ENCODE measurements at places on chromosomes 7 and 10.

DNA sequence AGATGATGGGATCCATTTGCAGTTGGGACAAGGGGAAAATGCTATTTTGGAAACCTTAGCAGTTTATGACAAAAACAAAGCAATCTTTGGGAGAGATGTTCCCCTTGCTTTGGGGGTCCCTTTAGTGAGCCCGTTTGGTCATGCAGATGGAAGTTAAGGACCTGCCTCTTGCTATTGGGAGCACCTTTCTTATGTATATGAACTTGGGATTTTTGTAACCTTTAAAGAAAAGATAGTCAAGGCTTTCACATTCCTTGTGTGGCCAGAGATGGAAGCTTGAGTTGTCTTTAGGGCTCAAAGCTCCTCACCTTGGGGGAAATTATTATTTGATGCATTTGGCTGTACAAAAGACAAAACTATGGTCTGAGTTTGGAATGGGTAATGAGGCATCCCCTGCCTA is 179.0 kb upstream of the PLPP4 start:
- DNase-seq, result no peak

GRCh38 chr7:156497776-156498509 is 142.6 kb upstream of the RNF32 start:
- DNase-seq, result no peak

- no peak for DNase-seq
These were observed 16.3 kb upstream of the MYL7 start for GRCh38 chr7:44157116-44158080.

DNA sequence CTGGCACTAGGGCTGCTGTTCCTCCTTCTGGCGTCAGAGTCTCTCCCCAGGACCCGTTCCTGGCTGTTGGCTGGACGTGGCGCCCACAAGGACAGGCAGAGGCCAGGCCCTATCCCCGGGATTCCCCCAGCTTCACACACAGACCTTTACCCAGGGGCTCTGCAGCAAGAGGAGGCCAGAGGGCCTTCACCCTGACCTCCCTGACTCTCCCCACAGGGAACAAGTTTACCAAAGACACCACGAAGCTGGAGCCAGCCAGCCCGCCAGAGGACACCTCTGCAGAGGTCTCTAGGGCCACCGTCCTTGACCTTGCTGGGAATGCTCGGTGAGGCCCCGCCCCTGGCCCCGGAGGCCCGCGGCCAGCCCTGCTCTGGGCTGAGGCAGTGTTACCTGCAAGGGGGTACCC is 82.2 kb downstream of the GTF2IRD1 start:
- no peak for DNase-seq

- no peak for DNase-seq
These were observed 11.1 kb downstream of the HOXA4 start for GRCh38 chr7:27119412-27119911.

DNA sequence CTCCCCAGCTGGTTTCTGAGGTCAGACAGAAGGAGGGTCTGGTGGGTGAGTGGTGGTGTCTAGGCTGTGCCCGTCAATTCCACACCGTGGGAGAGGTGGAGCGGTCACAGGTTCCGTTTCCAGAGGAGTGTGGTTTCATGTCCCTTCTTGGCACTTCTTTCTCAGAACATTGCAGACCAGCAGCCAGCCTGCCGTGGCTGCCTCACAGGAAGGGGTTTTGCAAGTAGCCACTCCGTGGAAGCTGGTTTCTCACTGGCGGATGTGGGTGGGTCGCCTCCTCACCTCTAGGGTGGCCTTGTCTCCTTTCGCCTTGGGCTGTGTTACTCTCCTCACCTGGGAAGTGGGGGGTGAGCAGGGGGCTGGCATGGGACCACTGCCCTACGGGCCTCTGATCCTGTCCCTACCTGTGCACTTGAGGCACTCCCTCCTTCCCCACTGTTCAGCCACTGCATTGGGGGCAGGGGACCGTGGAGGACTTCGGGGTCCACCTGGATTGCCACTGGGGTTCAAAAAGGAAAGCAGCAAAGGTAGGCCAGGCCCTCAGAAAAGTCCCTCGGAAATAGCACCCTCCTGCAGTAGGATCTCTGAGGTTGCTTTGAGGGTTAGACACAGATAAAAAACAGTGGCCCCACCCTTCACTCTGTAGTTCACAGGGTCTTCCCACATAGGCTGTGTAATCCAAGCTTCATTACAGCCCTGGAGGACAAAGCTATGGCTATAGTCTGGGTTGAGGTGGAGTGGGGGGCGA is 33.9 kb downstream of the TSPAN14 start:
- no peak for DNase-seq

DNA sequence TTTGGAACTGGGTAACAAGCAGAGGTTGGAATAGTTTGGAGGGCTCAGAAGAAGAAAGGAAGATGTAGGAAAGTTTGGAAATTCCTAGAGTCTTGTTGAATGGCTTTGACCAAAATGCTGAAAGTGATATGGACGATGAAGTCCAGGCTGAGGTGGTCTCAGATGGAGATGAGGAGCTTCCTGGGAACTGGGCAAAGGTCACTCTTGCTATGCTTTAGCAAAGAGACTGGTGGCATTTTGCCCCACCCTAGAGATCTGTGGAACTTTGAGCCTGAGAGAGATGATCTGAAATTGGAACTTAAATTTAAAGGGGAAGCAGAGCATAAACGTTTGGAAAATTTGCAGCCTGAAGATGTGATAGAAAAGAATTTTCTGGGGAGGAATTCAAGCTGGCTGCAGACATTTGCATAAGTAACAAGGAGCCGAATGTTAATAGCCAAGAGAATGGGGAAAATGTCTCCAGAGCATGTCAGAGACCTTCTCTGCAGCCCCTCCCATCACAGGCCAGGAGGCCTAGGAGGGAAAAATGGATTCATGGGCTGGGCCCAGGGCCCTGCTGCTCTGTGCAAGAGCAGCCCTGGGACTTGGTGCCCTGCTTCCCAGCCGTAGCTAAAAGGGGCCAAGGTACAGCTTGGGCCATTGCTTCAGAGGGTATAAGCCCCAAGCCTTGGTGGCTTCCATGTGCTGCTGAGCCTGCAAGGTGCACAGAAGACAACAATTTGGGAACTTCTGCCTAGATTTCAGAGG is 3.6 kb downstream of the PDSS1 start:
- DNase-seq, result no peak

- DNase-seq, result no peak
These were observed 5.5 kb downstream of the SGCE start for GRCh38 chr7:94650147-94651051.

DNA sequence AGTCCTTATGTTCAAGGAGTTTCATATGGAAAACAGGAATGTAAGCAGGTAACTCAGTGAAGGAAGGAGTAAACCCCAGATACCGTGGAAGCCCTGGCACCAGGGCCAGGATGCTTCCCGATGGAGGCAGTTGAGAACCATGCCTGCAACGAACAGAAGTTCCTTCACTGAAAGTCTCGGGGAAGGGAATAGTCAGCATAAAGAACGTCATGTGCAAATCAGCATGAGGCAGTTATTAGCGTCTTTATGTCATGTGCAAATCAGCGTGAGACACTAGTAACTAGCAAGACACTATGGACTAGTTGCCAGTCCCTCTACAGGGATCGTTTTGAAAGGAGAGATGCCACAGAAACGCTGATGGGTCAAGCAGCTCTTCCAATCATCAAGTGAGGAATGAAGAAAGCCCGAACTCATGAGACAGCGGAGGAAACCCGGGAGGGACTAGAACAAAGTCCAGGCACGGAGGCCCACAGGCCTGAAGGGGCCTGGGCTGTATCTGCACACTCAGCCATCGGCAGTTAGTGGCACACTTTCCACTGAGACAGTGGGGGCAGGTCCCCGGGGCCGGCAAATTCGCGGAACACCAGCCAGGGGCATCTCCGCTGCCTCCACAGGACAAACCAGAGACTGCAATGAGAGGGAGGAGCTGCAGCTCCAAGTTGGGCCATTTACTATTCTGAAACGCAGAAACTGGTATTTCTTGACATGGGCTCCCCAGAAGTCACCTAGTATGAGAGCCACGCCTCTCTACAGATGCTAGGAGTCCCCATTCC is 109.6 kb downstream of the SFMBT2 start:
- no peak for DNase-seq

DNA sequence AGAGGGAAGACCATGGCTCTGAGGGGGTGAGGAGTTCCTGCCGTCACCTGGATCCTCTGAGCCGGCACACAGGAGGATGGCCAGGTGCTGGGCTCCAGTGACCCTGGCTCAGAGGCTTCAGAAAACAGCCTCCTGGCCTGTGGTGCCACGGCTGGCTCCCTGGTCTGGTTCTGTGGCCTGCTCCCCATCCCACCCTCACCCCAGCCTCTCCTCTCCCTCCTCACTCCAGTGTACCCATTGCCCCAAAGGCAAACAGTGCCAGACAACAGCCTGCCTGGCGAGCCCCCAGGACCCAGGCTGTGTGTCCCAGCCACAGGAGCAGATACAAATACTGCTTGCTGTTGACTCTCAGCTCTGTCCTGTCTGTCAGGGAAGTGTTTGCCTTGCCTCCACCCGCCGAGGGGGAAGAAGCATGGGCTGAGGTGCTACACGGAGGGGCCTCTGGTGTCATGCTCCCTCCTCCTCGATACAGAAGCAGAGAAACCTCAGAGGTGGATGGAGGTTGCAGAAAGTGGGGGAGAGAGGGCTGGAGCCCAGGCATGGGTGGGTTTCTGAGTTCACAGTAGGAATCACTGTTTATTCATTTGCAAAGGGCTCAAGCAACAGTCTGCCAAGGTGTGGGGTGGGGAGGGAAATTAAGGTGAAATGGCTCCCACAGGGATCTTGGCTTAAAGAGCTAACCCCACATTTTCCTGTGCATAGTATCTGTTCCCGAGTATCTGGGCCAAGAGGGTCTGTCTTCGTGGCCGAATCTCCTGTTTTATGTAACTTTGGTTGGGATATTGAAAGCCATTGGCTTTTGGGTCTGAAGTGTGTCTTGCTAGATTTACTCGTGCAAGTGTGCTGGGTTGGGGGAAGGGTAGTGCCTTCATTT is 5.5 kb downstream of the ADRA2A start:
- no peak for DNase-seq

DNA sequence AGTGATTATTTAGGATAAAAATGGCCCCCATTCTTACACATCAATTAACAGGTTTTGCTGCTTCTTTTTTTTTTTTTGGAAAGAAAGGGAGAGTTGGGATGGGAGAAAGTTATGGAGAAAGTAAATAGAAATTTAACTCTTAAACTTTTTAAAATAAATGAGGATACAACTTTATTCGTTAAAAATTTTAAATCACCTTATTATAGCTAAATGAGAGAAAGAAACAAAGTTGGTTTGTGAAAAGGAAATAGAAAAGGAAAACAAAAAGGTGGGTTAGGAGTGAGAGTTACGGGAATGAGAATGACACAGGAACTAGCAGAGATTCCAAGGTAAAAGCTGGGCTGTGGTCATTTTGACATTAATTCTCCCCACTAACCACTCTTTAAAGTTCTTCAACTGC is 34.9 kb downstream of the LMOD2 start:
- DNase-seq, result no peak

DNA sequence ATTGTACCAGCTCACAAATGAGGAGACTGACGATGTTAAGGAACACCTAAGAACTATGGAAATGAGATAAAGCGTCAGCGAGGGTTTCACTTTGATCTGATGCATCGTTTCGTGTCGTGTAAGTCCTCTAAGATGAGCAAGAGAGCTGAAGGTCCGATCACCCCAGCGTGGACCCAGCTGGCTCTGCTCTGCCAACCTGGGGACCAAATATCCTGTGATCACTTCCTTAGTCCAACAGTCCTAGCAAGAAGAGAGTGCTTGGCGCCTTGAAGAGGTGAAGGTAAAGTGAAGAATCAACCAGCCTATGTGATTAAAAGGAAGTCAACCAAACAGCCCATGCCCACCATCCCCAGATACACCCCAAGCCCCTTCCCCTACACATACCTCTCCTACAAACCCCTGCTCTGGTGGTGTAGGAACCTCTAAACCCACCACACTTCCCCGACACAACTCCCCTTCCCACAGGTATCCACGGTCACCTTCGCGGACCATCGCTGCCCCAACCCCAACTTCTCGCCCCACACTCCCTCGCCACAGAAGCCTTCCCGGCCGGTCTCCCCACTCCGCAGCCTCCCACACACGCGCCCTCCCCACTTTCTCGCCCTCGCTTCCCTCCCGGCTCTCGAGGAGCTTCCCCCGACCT is 722 bp downstream of the UPF2 start:
- DNase-seq, result no peak

DNA sequence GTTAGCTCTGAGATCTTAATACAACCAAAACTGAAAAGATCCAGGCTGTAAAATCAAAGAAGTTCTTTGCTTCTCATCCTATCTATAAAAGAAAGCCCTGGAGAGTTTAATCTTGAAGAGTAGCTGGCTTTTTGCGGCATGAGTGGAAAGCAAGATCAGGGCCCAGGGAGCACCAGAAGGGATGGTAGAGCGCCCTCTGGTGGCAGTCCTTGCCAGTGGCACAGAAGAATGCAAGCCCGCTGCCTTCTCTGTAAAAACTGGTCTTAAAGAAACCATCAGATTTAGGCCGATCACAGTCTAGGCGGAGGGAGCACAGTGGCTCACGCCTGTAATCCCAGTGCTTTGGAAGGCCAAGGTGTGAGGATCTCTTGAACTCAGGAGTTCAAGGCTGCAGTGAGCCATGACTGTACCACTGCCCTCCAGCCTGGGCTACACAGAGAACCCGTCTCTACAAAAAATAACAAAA is 35.6 kb downstream of the CPN1 start:
- DNase-seq, result peak; percentile 26
